ENCODE measurements at places on chromosomes 12 and 14. TPM values are rescaled to one million over a fixed set of nuclear protein-coding genes. Genes with fewer than 3 reads are reported as not detected.
A peak's percentile ranks its signal among the peaks of the same experiment; 100 is the strongest.

DNA sequence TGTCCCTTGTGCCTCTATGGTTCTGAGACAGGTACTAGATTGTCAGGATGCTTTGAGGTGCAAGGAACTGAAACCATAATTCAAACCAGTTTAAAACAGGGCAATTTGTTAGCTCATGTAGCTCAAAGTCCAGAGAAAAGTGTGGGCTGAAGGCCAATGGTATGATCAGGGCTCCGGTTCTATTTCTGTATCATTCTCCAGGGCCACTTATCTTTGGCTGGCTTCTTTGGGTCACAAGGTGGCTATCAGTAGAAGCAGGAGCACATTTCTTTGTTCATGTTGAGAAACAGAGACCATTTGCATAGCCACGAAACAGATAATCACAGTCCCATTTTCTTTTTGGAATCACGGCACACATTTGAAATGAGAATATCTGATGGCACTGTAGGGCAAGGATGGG is 294.9 kb downstream of the ETNK1 start:
- no peak for DNase-seq

- DNase-seq: no peak
These were observed 74.7 kb downstream of the PRORP start for GRCh38 chr14:35197015-35197414.

Gene CPNE6
- not detected for total RNA-seq

Gene CCDC196
- not detected for total RNA-seq

- DNase-seq: no peak
These were observed 353.8 kb downstream of the AACS start for GRCh38 chr12:125418902-125419564.

Gene APOF
- not detected for total RNA-seq

- DNase-seq: no peak
These were observed 46.2 kb downstream of the C14orf132 start for GRCh38 chr14:96085369-96085768.

DNA sequence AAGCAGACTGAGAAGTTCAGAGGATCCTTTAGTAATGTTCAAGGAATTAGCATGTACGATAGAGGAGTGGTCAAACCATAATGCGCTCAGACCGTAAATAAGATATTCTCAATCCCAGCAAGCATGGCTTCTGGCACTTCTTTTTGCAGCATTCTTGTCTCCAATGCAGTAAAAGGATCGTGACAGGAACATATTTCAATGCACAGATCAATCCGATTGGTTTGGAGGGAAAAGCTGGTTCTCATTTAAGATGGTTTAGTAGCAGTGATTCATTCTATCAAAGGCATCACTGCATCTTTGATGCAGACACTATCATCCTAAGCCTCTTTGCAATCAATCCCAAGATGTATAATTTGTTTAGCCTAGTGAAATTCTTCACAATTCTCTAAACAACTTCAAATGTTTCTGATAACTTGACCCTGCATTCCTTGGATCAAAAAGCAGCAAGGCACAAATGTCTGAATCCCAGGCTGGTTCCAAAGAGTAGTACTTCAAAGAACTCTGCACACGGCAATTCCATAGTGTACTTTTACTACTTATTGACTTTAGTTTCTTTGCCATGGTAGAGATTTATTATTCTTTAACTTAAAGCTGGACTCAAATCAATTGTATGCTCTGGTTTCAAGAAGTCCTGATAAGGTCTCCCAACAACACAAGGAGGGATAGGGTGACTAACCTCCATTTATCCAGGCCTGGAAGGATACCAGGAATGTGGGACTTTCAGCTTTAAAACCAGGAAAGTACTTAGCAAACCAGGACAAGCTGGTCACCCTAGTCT is 96.8 kb upstream of the MDM1 start:
- DNase-seq: no peak

Gene CELA1
- total RNA-seq: not detected

DNA sequence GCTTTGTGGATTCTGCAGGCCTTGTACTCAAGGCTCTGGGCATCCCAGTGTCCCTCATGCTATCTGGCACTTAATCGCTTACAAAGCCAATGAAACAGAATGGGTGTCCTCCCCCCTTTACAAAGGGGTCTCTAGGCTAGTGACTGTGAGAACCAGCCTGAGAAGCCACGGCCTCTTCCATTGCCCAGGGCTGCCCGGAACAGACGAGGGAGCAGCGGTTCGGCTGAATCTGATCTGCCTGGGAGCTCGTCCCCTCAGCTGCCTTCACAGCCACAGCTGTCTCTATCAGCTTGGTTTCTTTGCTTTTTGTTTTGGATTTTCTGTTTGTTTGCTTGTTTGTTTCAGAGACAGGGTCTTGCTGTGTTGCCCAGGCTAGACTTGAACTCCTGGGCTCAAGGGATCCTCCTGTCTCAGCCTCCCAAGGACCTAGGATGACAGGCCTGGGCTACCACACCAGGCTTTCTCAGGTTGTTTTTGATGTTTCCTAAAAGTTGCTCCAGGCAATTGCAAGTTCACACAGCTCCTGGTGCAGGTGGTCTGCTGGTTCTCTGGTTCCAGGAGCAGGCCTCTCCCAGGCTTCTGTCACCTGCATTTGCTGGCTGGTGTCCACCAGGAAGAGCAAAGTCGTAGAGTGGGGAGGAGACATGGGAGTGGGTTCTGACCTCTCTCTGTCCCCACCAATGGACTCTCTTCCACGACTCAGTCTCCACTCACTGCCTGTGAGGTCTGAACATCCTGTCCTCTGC is 10.9 kb upstream of the RIN3 start:
- DNase-seq: no peak

GRCh38 chr14:33707716-33708115 is 243.2 kb downstream of the EGLN3 start:
- DNase-seq: no peak

GRCh38 chr14:57918791-57919190 is 52.9 kb upstream of the SLC35F4 start:
- DNase-seq: no peak

- no peak for DNase-seq
These were observed 1815.8 kb upstream of the FLRT2 start for GRCh38 chr14:83714151-83714550.

Gene SLC22A17
- 25.9 TPM for total RNA-seq

GRCh38 chr12:6899837-6900519 is 4.6 kb upstream of the LRRC23 start:
- peak; percentile 49 for DNase-seq

- no peak for DNase-seq
These were observed 20.4 kb downstream of the TPH2 start for GRCh38 chr12:71958993-71959578.

DNA sequence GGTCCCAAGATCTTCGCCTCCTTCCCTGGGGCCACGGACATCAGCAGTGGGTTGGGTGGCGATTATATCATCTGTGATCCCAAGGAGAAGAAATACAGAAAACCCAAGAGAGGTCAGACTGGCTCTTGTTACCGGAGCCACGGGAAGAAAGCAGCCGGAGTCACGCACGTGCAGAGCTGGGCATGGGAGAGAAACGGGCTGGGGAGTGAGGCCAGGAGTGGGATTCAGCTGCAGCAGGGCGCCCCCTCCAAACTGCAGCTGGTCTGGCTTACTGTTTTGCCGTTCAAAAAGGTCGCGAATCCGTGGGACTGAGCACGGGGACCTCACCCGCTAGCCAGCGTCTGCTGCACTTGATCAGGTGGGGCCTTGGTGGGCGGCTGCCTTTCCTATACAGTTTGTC is 206.6 kb upstream of the PRMT8 start:
- DNase-seq: no peak

DNA sequence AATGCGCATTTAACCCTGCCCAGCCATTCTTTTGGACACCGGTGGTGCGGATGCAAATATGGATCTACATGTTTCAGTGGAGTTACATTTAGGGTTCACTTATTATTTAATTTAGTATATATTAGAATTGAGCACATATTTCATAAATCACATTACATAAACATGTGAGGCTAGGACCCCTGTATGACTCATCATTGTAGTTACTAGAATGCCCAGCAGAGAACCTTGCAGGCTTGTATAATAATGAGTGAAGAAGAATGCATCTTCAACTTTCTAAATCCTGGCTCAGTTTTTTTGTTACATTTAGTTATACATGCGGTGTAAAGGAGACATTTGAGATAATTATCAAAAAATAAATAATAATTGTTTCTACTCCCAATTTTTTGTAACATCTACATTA is 369.0 kb downstream of the ATP23 start:
- no peak for DNase-seq

- no peak for DNase-seq
These were observed 128.2 kb downstream of the RGS6 start for GRCh38 chr14:72060460-72060859.
